Activated T-cell treated with anti-CD3 and anti-CD28 coated beads, Interleukin-2, amount 50 U/mL, for 48 hours (primary cell): ENCODE measurements at places on chromosomes 6 and 20.
A peak's percentile ranks its signal among the peaks of the same experiment; 100 is the strongest.

GRCh38 chr6:56101141-56101553 lies 146.2 kb downstream of the COL21A1 start:
- DNase-seq, result no peak

DNA sequence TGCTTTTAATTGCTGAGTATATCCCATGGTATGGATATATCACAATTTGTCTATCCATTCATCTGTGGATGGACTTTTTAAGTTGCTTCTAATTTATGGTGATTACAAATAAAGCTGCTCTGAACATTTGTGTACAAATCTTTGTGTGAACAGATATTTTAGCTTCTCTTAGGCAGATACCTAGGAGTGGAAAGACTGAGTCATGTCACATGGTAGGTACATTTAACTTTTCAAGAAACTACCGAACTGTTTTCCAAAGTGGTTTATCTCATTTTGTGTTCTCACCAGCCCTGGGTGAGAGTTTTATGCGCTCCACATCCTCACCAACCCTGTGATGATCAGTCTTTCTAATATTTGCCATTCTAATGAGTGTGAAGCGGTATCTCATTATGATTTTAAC lies 31.0 kb upstream of the ZNFX1 start:
- DNase-seq, result no peak

GRCh38 chr20:21355981-21356380 lies 41.3 kb downstream of the NKX2-4 start:
- no peak for DNase-seq

GRCh38 chr6:104484626-104485025 lies 375.1 kb downstream of the HACE1 start:
- no peak for DNase-seq

- no peak for DNase-seq
Observed at GRCh38 chr6:116624036-116624805, 7.9 kb downstream of the RSPH4A start.

DNA sequence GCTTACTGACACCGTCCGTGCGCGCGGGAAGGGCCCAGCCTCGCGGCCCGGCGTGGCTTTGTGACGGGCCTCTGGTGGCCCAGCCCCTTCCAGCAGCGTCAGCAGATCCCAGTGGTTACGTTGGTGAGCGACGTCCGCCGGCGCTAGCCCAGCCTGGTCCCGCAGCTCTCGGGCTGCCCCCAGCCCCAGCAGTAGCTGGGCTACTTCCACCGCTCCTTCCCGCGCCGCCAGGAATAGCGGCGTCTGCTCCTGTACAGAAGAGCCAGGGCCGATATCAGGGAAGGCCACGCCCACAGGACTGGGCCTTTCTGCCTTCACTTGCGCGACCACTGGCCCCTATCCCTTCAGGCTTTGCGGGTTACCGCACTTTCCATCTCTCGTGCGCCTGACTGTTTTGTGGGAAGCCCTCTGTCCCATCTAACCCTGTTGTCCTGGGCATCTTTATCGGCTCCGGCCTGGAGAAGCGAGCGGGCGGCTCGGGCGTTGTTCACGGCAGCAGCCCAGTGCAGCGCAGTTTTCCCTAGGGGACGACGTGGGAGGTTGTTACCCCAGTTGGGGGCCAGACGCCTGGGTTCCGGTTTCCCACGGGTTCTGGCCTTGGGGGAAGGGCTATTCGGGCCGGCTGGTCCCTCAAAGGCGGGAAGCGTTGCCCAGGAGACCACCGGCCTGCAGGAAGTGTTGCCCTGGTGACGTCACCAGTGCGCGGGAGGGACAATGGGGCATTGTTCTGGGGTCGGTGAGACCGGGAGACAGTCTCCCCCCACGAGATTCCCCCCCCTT lies 3.6 kb upstream of the GPSM3 start:
- DNase-seq, result peak; percentile 80

- DNase-seq, result no peak
Observed at GRCh38 chr6:137272403-137272802, 53.2 kb upstream of the IFNGR1 start.

GRCh38 chr6:81613606-81614005 lies 138.9 kb downstream of the TENT5A start:
- no peak for DNase-seq

DNA sequence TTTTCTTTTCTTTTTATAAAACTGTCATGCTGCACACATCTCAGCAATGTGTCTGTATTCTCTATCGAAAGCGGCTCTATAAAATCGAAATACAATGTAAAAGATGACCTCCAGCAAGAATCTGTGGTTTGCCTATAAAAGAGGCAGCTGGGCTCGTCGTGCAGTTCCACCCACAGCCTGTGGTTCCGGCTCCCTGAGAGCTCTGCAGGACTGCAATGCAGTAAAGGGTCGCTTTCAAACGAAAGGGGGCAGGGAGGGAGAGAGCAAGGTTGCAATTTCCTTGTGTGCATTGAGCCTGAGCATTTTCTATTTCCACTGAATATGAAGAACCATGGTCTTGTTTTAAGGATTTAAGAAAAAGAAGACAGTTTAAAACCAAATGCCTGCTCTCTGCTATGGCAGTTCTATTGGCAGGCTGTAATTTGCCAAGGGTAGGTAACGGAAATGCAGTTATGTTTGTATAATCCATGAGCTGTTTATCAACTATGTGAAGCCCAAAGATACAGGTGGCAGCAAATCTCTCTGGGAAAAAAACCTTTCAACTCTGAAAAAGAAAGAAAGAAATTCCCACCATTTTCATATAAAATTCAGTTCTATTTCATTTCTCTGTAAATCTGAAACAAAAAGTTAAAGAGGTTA lies 236.5 kb downstream of the HACE1 start:
- no peak for DNase-seq

DNA sequence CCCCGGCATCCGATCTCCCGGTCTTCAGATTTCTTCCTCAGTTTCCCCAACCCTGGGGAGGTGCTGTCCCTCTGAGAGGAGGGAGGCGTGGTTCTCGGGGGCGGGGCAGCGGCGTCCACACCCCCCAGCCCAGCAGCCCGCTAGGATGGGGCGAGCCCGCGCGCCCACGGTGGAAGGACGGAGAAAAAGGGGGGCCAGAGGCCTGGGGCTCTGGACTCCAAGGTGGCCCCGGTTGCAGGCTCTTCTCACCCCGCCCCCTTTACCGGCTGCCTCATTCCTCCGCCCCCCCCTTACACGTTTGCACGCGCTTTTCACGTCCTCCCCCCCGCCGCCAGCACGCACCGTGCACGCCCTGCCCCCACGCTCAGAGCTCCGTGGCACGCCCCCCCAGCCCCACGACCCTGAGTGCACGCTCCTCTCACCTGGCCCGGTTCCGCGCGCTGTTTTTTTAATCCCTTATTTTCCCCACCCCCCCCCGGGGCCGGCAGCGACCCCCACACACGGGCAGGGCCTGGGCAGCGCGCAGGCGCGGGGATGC lies 402 bp downstream of the ZBTB12 start:
- DNase-seq, result peak; percentile 68

DNA sequence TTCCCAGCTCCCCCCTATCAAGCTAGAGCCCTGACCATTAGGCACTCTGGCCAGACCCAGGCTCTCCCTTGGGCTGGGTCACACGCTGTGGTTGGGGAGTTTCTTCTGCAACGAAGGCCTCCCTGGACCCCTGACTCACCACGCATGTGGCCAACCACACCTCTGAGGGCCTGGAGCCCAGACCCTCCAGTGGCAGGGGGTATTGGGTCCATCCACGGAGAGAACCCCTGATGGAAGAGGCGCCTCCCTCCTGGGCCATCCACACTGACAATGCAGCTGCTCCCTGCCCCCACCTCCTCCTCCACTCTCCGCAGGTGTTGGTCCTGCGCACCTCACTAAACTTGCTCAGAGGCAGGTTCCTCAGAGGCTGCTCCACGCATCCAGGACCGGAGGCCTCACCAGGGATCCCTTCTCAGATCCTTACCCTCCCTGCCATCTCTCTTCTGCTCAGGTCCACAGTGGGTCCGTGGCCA lies 125.4 kb downstream of the RNASET2 start:
- no peak for DNase-seq

DNA sequence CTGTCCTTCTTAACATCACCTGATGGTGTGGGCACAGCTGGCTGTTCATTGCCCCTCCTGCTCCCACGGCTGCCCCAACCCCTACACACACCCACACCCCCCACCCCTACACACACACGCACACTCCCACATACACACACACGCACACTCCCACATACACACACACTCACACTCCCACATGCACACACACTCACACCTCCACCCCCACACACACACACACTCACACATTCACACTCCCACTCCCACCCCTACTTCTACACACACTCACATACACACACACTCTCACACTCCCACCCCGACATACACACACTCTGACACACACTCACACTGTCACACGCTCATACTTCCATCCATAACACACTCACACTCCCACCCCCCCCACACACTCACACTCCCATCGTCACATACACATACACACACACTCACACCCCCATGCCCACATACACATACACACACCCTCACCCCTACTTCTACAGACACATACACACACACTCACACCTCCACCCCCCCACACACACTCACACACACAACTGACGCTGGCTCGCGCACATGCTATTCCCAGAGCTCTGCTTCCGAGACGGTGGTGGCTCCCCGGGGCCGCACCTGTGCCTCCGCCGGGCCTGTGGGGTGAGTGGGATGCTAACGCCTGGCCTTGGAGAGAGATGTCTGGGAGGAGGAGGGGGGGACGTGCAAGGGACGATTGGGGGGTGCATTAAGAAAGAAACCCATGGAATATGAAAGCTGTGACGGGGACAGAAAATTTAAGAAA lies 174.8 kb upstream of the QKI start:
- DNase-seq, result no peak

GRCh38 chr6:156167016-156167624 lies 610.1 kb upstream of the ARID1B start:
- DNase-seq, result no peak

DNA sequence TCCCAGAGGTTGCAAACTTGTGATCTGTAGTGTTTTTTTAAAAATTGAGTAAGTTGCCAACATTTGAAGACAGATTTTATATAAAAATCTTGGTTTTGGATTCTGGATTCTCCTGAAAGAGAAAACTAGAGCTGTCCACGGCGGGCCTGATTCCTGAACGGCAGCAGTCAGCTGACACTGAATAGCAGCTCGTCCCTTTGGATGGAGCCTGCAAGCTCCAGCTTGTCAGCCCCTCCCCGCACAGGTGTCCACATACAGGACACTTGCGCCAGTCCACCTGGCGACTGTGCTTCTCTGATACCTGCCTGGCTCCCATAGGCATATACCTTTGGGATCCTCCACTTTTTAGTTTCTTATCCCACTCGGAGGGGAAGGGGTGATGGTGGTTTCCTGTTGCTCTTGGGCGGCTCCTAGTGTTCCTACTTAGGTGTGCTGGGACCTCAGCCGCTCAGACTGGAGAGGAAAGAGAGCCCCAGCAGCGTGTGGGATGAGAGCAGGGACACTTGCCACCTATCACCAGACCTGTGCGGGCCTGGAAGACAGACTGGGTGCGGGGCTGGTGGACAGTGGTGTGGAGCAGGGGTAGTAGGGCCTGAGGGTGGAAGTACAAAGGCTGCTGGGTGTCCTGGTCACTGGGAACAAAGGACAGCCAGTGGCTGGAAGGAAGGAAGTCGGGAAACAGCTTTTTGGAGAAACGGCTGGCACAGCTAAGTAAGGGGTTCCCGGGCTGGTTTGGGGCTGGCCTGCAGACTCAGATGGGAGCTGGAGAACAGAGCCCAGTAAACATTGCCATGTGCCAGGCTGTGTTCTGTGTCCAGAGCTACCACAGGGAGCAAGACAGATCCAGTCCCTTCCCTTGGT lies 18.3 kb downstream of the GHRH start:
- no peak for DNase-seq

DNA sequence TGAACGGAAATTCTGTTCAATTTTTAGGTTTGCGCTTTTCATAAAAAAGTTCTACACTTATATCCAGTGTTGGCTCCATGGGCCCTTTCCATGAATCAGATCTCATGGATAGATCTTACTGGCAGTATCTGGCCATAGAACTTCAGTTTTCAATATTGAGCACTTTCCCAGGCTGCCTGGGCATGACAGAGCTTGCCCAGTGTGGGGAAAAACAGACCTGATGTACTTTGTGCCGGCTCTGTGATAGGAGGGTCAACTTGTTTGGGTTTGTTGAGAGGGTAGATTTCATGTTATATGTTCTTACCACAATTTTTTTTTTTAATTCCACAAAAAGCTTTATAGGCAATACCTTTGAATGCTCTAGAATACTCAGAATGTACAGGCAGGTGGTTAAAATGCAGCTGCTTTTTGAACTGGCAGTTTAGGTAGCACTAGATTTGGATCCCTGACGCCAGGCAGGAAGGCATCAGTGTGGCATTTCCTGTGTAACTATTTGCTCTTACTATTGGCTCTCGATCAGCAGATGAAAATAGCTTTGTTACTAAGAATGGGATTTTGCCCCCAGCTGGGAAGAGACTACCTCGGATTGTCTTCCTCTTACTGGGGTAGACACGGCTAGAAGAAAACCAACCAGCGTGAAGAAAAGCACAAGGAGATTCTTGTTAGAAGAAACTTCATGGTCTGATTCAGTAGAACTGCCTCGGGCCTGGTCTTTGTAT lies 404.9 kb upstream of the SOX4 start:
- DNase-seq, result no peak

GRCh38 chr6:28809947-28810658 lies 113.7 kb downstream of the TRIM27 start:
- no peak for DNase-seq

- peak; percentile 28 for DNase-seq
Observed at GRCh38 chr6:125858427-125859320, 67.9 kb downstream of the NCOA7 start.

DNA sequence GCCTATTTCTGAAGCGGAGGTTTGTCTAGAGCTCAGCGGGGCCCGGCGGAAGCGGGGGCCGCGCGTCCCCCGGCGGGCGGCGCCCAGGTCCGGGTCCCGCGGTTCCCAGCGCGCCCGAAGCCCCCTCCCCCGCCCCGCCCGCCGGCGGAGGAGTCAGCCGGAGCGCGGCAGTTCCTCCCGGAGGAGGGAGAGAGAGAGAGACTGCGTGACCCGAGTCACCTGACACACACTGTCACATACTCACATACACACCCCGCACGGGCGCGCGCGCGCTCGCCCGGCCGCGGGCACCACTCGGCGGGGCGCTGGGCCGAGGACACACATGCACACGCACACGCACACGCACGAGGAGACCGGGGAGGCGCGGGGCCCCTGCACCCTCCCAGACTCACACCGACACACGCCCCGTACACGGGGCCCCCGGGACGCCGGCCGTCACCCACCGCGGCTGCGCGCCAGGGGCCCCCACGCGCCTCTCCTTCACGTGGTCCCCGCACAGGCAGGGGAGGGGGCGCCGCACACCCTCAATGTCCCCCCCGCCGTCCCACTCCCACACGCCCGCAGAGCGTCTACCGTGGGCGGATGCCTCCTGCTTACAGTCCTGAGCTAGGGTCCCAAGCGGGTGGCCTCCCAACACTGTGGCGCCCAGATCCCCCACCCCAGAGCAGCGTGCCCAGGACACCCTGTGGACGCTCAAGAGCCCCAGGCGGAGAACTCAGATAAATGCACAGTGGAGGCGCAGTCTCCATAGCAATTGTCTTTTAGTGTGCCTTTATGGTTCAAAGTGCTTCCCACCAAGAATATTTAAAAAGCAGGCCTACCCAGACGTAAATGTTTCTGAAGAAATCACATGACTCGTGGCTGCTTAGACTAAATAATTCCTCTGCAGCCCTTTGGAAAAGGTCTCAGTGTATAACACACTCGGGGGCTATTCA lies at the start of gene RRAGD:
RRAGD (minus strand) TSS at position 203 of the 935 bp plus-strand sequence. CDS start 280 bp downstream, outside the sequence.
- peak; percentile 66 for DNase-seq

GRCh38 chr6:168277274-168277669 lies 42.3 kb downstream of the DACT2 start:
- no peak for DNase-seq
